ENCODE measurements at places on chromosomes 2 and 18.

DNA sequence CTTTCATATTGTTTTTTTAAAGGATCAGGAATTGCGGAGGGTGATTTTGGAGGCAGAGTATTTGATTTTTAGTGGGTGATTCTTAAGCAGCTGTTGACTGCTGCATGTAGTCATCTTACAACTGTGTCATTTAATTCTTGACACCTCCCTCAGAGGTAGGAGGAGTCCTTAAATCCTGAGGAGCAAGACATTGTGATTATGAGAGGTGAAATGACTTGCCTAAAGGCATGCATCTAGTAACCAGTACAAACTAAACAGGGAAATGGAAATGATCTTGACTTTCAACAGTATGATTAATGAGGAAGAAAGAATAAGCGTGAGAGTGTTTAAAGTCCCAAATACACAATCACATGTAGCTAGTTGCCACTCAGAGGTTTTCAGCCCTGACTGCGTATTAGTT is 440.7 kb downstream of the THSD7B start:
- DNase-seq, result no peak

GRCh38 chr2:152064001-152064400 is 34.8 kb downstream of the CACNB4 start:
- DNase-seq, result no peak

DNA sequence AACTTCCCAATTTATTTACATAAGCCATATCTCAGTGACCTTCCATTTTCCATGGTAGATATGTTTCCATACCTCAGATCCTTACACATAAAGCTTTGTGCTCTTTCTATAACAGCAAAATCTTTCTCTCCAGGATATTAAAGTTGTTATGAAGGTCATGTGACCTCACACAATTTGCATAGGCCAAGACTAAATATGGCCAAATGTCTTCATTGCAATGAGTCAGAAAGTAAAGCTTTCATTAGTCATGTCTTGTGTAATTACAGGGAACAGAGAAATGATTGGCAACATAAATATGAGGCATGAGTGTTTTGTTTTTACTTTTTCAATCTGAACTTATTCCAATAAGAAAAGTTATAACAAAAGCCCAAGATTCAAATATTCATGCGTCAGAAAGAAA is 243.5 kb downstream of the ASXL3 start:
- peak; percentile 57 for DNase-seq

- DNase-seq, result no peak
These were observed 137.6 kb upstream of the FN1 start for GRCh38 chr2:215573496-215573895.

- DNase-seq, result peak; percentile 97
These were observed 57.8 kb upstream of the TXNDC2 start for GRCh38 chr18:9827793-9828505.

GRCh38 chr18:55927831-55928230 is 339.8 kb upstream of the TCF4 start:
- peak; percentile 51 for DNase-seq

DNA sequence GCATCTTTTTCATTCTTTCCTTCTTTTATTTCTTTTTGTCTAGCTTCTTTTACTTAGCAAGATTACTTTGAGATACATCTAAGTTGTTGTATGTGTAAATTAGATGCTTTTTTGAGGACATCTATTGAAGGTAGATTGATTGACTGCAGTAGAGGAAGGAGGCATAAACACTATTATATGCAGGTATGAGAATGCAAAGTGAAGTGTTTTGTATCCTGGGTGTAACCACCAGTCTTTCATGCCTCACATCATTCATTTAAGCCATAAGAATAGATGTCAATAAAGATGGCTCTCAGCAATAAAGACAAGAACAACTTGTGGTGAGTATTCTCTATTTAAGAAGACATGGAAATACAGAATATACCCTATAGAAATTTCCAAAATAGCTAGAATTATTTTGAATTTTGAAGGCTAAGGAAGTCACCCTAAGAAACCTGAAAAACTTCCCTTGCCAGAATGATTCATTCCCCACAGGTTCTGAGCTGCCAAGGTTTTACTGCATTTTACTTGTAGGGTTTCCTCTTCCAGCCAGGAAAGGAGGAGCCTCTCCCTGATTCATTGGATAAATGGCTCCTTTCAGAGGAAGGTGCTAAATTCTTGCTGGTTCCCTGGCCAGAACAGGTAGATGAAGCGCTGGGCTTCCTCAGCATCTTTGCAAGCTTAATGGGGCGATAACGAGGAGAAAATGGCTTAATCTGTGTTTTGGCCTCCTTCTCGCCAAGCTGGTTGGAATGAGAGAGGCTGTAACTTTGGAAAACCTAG is 279.8 kb upstream of the SLC14A2 start:
- no peak for DNase-seq

DNA sequence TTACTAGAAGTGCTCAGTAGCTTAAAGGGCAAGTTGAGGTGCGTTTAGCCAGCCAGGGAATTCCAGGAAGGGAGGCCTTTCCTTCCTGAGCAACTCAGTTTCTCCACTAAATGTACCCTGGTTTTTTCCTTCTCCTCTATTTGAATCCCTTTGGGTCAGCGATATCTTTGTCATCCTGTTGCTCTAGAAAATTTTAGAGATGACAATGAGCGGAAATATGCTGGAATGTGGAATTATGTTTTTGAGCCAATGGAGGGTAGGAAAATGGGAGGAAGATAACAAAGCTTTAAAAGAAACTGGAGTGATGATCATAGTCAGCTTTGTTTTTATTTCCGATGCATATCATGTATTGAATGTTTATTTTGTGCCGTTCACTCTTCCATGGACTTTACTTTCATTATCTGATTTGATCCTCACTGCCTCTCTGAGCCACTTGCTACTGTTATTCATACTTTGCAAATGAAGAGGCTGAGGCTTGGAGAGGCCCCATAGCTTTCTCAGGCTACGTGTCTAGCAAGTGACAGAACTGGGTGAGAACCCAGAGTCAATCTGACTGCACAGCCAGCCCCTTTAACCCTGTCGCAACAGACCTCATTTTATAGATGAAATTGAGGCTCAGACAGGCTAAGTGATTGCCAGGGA is 67.3 kb downstream of the NTSR2 start:
- no peak for DNase-seq

DNA sequence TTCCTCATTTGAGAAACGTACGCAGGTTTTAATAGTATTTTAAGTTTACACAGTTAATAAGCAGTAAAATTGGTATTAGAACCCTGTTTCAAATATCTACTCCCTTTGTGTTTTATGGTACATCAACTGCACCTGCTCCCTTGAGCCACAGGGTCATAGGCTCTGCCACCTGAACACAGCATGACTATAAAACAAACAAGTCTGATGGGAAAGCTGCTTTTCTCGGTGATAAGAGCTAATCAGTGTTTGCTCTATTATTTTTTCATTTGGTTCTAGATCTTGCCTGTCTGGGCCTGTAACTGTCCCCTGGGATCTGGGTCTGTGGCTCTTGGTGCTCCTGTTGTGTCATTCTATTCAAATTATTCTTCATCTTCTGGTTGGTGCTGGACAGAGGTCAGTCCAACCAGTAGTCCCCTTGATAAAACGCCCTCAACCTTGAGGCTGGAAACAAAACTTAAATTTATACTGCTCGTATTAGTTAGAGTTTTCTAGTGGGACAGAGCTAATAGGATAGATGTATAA is 314.8 kb upstream of the LRP1B start:
- DNase-seq, result no peak

DNA sequence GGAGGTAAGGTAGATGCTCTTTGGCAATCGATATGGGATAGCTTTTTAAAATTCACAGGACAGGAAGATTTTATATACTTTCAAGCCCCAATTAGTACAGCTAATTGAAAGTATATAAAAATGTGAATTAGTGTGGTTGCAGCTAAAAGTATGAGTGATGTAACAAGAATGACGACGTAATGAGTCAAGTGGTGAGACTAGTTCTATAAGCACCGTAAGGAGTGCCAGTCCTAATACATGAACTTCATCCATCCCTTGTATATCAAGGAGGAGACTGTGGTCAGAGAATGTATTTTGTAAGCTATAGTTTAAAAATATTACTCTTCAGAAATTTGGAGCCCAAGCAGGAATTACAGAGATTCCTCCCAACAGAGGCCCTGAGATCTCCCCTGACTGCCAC is 25.8 kb downstream of the DNAJC27 start:
- no peak for DNase-seq

DNA sequence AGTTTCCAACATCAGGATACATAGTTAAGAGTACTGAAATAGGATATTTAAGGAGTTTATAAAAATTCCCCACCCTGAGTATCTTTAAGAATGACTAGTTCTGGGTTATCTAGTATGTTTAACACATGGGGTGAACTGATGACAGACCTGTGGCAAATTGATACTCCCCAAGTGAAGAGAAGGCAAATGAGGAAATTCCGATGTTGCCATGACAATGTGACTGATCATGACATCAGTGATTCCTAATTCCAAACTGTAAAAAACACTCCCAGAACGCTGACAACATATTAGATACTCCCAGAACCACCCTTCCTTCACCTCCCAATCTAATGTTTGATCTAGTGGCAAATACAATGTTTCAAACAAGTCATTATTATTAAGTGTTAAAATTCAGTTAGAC is 77.6 kb downstream of the RBMS1 start:
- DNase-seq, result no peak

GRCh38 chr2:234269769-234270204 is 219.3 kb downstream of the SPP2 start:
- peak; percentile 37 for DNase-seq

DNA sequence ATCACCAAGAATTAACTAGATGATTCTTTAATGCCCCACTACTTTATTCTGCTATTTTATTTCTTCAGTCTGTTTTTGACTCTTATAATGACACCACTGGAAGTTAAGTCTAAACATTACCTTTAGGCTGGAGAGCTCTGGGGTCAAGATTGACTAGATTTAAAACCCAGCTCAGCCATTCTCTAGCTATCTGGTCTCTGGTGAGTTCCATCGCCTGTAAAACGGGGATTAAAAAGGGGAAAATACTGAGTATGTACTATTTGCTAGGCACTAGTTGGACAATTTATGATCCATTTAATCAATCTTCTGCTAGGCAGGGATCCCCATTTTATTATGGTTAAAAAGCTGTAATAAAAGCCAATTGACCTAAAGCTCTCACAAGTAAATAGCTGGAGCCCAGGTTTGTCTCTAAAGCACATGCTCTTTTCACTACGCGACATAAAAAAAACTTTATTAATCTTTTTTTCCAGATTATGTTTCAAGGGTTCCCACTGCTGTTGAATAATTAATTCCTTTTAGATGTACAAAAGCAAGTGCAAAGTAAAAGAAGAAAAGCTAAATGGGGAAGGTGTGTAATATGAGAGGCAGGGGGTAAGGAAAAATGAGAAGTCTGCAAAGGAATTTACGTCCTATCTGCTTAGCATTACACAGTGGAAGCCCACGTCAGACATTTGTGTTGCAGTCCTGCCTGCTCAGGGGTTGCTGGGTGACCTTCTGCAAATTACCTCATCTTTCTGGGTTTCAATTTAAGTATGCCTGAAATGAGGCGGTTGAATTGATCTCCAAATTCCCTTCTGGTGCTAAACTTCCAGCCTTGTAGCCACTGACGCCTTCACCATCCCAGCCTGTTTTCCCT is 918 bp upstream of the NABP1 start:
- peak; percentile 75 for DNase-seq

DNA sequence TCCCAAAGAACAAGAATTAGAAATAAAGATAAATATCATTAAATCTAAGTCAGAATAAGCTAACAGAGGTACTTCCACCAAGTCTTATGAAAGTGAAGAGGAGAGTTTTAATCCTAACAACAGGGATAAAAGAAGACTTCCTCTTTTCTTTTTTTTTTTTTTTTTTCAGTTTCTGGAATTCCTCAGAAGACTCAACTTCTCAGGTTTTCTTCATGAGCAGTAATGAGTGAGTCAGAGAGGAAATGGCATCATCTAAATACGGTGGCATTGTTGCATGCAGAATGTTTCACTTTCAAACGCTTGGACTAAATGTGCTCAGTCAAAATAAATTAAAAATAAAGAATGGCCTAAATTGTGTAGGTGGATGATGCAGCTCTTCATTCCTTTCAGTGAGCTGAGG is 45.6 kb upstream of the ARHGAP15 start:
- DNase-seq, result peak; percentile 27

GRCh38 chr18:24006712-24007313 is 7.7 kb upstream of the TTC39C start:
- no peak for DNase-seq

- DNase-seq, result no peak
These were observed 22.2 kb downstream of the SMIM21 start for GRCh38 chr18:75405351-75405750.

- no peak for DNase-seq
These were observed 427.3 kb downstream of the TSN start for GRCh38 chr2:122182616-122183355.

GRCh38 chr2:230982126-230982525 is 13.8 kb upstream of the SPATA3 start:
- DNase-seq, result no peak

DNA sequence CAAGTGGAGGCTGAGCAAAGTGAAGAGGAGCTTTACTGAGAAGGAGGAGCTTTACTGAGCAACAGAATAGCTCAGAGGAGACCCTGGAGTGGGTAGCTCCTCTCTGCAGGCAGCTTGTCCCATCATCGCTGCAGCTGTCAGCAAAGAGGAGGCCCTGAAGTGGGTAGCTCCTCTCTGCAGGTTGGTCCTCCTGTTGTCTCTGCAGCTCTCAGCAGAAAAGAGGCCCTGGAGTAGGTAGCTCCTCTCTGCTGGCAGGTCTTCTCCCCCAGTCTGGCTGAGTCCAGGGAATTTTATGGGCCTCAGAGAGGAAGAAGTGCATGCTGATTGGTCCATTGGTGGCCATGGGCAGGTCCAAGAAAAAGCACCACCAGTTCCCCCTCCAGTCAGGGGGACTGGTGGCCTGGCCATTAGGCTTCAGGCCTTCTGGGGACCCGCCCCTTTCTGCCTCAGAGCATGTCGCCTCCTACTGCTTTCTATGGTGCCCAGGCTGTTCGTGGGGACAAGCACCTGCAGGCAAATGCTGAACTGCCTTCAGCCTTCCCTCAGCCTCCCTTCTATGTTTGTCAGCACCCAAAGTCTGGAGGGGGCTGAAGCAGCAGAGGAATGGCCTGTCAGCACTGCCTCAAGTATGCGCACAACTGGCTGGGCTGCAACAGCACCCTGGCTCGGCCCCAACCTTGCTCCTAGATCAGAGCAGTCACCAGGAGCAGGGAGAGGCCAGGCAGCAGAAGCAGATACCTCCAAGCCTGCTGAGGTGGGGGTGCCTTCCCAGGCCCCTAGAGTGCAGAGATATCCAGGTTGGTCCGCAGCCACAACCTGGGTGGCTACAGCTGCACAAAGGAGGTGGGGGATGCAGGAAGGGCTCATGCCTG is 5.9 kb downstream of the ZSCAN30 start:
- no peak for DNase-seq

Data from fibroblast of the conjunctiva (primary cell).